Thymus (tissue), 14 donors: ENCODE measurements at places on chromosomes 16 and 17. TPM values are rescaled to one million over a fixed set of nuclear protein-coding genes. Genes with fewer than 3 reads are reported as not detected.

Gene KRTAP16-1
- total RNA-seq, result not detected

Gene RNU2-1
- not detected for total RNA-seq

Gene NAGS
- 1.3 TPM for total RNA-seq

Gene RND2
- total RNA-seq, result 0.42 TPM

Gene CLEC3A
- total RNA-seq, result 0.14 TPM

Gene TRAPPC1
- 29.0 TPM for total RNA-seq

Gene PIRT
- total RNA-seq, result 0.09 TPM

GRCh38 chr16:80887062-80887461 is 82.7 kb upstream of the CDYL2 start:
- no peaks in the 10 kb centered on the region for H3K27me3 ChIP-seq
- no peak for DNase-seq
- no peaks in the 10 kb centered on the region for H3K36me3 ChIP-seq
- no peak overlapping the region for H3K4me3 ChIP-seq
- H3K4me1 ChIP-seq, result no peaks in the 10 kb centered on the region

GRCh38 chr17:40074871-40075200 is 12.1 kb downstream of the THRA start:
- no peak overlapping the region for H3K27ac ChIP-seq
- peaks cover 58% of the 10 kb centered on the region for H3K4me1 ChIP-seq
- peaks cover 4% of the 10 kb centered on the region for H3K36me3 ChIP-seq
- H3K27me3 ChIP-seq, result no peaks in the 10 kb centered on the region

- H3K4me3 ChIP-seq, result no peak overlapping the region
- peaks cover 10% of the 10 kb centered on the region for H3K4me1 ChIP-seq
- H3K27ac ChIP-seq, result no peak overlapping the region
- no peaks in the 10 kb centered on the region for H3K36me3 ChIP-seq
Observed at GRCh38 chr17:17669580-17670235, 11.6 kb upstream of the RAI1 start.

DNA sequence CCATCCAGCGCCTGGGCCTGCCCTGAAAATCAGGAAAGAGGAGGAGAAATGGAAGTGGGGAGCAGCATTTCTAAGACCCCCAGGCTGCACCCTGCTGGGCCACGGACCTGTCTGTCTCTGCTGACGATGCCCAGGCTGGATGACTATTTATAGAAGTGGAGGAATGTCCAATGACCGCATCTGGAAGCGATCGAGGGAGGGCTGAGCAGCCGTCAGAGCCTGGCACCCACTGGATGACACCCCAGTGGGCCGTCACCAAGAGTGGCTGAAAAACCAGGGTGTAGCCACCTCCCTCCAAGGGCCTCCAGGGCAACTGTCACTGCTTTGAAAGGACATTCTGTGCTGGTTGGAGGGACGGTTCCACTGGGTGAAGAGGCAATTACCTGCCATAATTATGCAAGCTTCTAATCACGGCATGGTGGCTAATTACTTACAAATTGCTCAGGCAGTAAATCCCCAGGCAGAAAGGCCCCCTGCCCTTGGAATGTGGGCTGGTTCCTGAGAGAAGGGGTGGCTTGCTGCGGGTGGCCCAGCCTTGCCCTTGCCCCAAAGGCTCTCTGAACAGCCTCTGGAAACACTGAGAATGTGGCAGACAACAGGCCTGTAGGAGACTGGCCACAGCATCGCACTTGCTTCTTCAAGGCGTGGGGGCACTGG is 332.1 kb downstream of the C16orf95 start:
- no peaks in the 10 kb centered on the region for H3K27me3 ChIP-seq
- no peak for DNase-seq
- H3K27ac ChIP-seq, result no peak overlapping the region
- no peak overlapping the region for H3K4me3 ChIP-seq
- H3K36me3 ChIP-seq, result no peaks in the 10 kb centered on the region
- H3K4me1 ChIP-seq, result no peaks in the 10 kb centered on the region

DNA sequence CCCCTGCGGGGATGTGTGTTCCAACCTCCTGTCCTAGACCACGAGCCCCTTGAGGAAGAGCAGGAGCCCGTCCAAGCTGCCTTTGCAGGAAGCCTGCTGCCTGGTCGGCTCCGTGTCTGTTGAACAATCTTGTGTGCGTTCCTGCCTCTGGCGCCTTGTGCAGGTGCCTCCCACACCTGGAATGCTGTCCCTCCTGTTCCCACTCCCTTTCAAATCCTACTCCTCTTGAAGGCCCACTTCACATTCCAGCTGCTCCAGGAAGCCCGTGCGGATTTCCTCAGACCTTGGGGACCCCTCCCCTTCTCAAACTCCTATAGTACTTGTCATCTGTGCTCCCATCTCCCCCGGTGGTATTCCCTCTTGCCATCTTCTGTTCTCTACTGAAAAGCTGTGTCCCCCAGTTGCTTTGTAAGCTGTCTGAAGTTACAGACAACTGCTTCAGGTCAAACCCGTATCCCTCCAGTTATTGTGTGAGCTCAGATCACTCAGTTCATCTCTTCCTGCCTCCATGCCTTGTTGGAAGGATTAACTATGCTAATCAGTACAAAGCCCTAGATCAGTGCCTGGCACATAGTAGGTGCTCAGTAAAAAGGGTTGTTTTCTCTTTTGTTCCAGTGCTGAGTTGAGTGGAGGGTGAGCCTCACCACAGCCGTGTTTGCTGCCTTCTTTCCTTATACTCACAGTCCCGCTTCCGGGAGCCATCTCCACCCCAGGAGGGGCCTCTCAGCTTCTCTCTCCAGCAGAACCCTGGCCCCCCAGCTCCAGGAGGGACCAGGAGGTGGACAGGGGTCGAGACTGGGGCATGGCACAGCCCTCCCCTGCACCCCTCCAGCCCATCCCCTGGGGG is 241.8 kb upstream of the CIBAR2 start:
- no peak for DNase-seq
- no peak overlapping the region for H3K4me3 ChIP-seq
- H3K36me3 ChIP-seq, result no peaks in the 10 kb centered on the region
- H3K4me1 ChIP-seq, result no peaks in the 10 kb centered on the region

DNA sequence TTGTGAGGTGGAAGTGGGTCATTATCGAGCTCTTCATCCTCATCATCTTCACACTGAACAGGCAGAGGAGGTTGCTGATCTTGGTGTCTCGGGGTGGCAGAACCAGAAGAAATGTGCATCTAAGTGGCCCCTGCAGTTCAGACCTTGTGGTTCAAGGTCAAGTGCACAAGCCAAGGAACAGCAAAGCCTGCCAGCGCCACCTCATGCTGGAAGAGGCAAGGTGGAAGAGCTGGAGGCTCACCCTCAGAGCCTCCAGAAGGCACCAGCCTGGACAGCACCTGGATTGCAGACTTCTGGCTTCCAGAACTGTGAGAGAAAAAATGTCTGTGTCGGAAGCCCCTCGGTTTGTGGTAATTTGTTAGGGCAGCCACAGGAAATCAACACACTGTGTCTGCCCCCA is 32.7 kb downstream of the IFT140 start:
- no peaks in the 10 kb centered on the region for H3K27me3 ChIP-seq
- no peak for DNase-seq
- no peak overlapping the region for H3K27ac ChIP-seq
- H3K4me1 ChIP-seq, result no peaks in the 10 kb centered on the region

GRCh38 chr16:77663711-77664110 is 58.6 kb upstream of the NUDT7 start:
- H3K4me1 ChIP-seq, result no peaks in the 10 kb centered on the region
- H3K4me3 ChIP-seq, result no peak overlapping the region
- H3K27ac ChIP-seq, result no peak overlapping the region
- DNase-seq, result no peak
- H3K27me3 ChIP-seq, result no peaks in the 10 kb centered on the region

GRCh38 chr16:49918257-49918656 is 62.3 kb upstream of the ZNF423 start:
- H3K36me3 ChIP-seq, result no peaks in the 10 kb centered on the region
- no peak overlapping the region for H3K4me3 ChIP-seq
- H3K27ac ChIP-seq, result no peak overlapping the region
- no peaks in the 10 kb centered on the region for H3K27me3 ChIP-seq
- H3K4me1 ChIP-seq, result no peaks in the 10 kb centered on the region

GRCh38 chr17:32483451-32484019 is 3.3 kb upstream of the CDK5R1 start:
- DNase-seq, result peak; percentile 61
- H3K27ac ChIP-seq, result peak overlapping the region; percentile 53
- H3K36me3 ChIP-seq, result peaks cover 45% of the 10 kb centered on the region
- H3K4me1 ChIP-seq, result peaks cover 11% of the 10 kb centered on the region
- no peak overlapping the region for H3K4me3 ChIP-seq
- peaks cover 9% of the 10 kb centered on the region for H3K27me3 ChIP-seq

DNA sequence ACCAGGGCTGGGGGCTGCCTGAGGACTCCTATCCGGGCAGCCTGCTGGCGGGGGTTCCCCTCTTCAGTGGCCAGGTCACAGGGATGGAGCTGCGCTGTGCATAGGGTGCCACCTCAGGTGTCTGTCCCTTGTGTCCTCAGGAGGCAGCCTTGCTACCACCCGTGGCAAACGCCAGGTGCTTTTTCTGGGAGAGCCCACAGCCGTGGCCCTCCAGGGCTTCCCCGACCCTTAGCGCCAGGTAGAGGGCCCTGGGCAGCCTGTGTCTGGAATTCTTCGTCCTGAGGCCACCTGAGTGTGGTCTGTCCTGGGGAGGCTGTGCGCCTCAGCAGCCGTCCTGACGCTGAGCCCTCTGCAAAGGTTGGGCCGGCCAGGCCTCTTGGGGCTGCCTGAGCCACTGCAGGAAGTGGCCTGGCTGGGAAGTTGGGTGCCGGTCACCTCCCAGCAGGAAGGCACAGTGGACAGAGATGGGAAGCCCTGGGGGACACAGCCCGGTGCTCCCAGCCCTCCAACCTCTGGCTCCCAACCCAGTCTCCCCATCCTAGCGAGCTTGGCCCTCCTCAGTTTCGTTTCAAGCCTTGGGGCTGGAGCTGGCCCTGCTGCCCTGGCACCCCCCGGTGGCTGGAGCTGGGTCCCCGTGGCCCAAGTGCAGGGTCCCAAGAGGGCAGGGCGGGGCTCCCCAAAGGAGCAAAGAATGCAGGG is 7.6 kb upstream of the BAIAP3 start:
- H3K27ac ChIP-seq, result no peak overlapping the region
- H3K4me1 ChIP-seq, result no peaks in the 10 kb centered on the region
- no peak for DNase-seq
- peaks cover 11% of the 10 kb centered on the region for H3K27me3 ChIP-seq
- H3K4me3 ChIP-seq, result no peak overlapping the region
